Stimulated activated CD8-positive, alpha-beta memory T cell treated with anti-CD3 and anti-CD28 coated beads, Interleukin-15, amount 100 ng/mL, for 48 hours (primary cell): ENCODE measurements at places on chromosomes 1 and 21.

DNA sequence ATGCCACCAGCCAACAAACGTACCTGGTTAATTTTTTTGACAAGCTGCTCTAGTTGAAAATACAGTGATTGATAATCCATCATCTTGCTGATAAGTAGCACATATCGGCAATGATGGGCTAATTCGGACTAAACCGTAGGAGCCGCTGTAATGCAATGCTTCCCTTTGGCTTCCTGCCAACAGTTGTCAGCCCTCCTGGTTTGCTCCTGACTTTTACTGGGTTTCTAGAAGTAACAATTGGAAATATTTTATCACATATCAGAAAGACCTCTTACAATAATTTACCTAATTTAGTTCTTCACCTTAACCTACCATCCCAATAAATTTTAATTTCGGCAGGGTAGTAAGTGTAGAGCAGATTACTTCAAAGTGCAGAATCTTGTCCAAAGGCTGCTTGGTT is 148.5 kb downstream of the DHRS3 start:
- DNase-seq, result no peak

GRCh38 chr1:119046785-119047438 is 58.8 kb upstream of the TBX15 start:
- DNase-seq, result no peak

GRCh38 chr1:18062185-18062584 is 45.4 kb upstream of the IGSF21 start:
- DNase-seq, result no peak

GRCh38 chr1:156151093-156151688 is 2.2 kb upstream of the SEMA4A start:
- DNase-seq, result no peak

DNA sequence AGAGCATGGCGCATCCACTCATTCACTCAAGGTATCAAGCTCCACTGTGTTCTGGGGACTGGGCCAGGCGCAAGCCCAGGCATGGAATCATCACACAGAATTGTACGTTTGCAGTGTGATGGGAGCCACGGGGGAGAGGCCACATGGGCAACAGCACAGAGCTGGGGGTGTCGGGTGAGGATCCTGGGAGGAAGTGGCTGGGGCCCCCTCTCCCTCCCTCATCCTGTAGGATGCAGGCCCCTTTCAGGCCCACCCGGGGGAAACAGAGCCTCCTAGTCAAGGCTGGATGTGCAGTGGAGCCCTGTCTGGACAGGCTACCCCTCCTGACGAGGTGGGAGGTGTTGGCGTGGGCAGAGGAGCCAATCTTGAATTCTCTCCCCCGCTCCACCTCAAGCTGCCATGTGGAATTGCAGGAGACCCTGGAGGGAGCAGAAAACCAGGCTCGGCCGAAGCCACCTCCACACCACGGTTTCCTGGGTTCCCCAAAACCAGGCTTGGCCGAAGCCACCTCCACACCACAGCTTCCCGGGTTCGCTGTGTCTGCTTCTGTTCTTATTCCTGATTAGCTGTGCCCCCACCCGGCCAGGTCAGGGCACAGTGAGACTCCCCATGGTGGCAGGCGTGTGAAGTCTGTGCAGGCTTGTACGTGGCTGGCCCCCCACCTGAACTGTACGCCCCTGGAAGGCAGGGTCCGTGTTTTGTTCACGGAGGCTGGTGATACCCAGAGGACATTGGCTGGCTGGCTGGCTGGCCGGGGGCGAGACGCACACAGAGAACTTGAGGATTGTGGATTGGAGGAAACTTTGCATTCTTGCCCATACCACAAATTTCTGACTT is 4.2 kb upstream of the C1orf174 start:
- DNase-seq, result no peak

DNA sequence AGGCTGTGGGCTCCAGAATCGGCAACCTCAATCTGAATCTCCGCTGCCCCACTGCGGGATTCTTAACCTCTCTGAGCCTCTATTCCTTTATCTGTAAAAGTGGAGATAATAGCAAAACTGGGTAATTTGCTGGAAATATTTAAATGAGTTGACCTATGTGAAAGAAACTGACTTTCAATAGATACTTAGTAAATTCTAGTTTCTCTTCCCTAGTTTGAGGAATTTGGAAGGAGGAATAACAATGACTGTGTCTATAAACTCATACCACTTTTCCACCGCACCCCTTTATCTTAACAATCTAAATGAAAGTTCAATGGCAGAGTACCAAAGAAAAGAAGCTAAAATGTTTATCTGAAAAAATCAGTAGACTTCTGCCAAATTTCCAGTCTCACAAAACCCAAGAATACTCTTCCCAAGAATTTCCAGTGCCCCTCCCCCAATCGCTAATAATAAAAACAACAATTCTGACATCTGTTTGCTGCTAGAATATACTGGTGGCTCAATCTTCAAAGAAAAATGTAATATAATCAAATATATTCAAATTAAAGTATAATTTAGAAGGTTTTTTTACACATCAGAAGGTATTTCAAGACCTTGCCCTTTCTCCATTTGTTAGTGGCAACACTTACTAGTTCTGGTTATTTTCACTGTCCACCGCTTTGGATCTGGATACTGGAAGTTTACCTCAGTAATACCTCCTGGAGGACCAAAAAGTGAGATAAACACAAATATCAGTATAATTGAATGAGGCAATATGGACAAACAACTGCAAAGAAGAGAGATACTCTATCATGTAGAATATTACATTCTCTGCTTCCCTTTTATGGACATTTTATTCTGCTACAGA is 171.2 kb downstream of the LTN1 start:
- DNase-seq, result no peak

DNA sequence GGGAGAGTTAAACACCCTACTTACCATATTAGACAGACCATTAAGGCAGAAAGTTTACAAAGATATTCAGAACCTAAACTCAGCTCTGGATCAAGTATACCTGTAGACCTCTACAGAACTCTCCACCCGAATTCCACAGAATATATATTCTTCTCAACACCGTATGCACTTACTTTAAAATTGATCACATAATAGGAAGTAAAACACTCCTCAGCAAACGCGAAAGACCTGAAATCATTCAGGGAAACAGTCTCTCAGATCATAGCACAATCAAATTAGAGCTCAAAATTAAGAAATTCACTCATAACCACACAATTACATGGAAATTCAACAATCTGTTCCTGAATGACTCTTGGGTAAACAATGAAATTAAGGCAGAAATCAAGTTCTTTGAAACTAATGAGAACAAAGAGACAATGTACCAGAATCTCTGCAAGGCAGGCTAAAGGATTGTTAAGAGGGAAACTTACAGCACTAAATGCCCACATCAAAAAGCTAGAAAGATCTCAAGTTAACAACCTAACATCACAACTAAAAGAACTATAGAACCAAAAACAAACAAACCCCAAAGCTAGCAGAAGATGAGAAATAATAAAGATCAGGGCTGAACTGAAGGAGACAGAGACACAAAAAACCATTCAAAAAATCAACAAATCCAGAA is 19.1 kb downstream of the CD84 start:
- DNase-seq, result no peak

GRCh38 chr1:31523769-31524168 is 52.5 kb upstream of the TINAGL1 start:
- DNase-seq, result no peak

GRCh38 chr1:45647248-45648021 is 23.6 kb upstream of the CCDC17 start:
- DNase-seq, result no peak

GRCh38 chr1:6481820-6482219 is 9.6 kb downstream of the PLEKHG5 start:
- no peak for DNase-seq

- no peak for DNase-seq
Observed at GRCh38 chr1:70842562-70842961, 205.1 kb downstream of the PTGER3 start.

DNA sequence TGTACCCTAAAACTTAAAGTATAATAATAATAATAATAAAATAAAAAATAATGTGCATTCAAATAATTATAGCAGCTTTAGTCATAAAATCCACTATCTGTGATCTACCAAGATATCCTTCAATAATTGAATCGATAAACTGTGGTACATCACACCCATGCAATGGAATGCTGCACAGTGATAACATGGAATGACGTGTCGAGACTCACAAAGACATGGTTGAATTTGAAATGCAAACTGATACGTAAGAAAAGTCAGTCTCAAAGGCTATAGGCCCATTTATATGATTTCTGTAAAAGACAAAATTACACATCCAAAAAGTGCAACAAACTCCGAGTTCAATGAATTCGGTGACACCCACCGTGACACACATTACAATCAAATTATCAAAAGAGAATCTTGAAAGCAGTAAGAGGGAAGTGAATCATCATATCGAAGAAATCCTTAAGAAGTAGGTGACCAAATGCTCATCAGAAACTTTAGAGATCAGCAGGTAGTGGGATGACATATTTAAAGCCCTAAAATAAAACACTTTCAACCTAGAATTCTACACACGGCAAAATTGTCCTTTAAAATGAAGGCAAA is 5.2 kb upstream of the SPRR2E start:
- no peak for DNase-seq

DNA sequence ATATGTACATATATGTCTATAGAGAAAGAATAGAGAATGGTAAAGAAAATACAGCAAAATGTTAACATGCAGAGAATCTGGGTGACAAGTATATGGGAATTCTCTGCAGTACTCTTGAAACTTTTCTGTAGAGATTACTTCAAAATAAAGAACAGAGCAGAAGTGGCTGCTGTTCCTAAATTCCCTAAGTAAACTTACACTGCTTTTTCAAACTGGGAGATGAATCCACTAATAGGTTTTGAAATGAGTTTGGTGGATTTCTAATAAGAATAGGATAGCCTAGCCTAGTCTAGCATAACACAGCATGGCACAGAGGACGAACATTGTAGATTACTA is 450 bp upstream of the CR2 start:
- no peak for DNase-seq
